ENCODE measurements at places on chromosomes 5 and 9.

GRCh38 chr5:154384480-154385235 is 61.1 kb upstream of the SAP30L start:
- no peak for DNase-seq

DNA sequence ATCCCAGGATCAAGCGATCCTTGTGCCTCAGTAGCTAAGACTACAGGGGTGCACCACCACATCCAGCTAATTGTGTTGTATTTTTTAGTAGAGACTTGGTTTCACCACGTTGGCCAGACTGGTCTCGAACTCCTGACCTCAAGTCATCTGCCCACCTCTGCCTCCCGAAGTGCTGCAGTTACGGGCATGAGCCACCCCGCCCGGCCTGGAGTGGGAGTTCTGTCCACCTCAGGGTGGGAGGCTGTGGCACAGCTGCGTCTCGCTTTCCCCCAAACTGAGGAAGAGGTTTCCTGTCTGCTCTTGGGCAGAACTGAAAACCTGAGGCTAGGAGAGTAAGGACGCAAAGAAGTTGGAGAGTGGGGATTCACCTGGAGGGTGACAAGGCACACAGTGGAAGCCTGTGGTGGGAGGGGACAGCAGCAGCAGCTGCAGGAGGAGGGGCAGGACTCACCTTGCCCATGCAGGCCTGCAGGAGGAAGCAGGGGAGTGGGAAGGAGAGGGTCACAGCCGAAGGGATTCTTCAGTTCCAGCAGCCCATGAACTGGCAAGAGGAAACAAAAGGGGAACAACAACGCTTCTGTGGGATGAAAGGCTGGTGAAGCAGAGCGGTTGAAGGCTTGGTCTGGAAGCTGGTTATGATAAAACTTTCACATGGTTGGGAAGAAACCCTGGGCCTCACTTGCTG is 181.4 kb downstream of the GAS1 start:
- no peak for DNase-seq

DNA sequence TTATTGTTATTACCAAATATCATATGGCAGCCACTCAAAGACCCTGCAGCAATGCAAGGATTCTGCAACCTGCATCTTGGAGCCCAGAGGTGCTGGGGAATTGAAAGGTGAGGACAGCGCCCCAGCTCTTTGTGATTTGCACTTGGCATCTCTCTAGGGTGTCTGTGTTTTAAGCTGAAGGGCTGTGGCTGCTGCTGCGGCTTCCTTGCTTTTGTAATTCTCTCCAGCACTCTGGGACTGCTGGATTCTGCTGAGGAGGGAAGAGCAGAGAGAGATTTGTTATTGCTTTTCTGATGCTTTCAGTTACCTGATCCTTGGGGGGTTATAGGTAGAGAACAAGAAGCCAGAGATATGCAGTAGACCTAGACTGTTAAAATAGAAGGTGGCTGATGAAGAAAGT is 562.4 kb downstream of the EBF1 start:
- no peak for DNase-seq

GRCh38 chr5:57592236-57592635 is 109.6 kb upstream of the ACTBL2 start:
- no peak for DNase-seq

DNA sequence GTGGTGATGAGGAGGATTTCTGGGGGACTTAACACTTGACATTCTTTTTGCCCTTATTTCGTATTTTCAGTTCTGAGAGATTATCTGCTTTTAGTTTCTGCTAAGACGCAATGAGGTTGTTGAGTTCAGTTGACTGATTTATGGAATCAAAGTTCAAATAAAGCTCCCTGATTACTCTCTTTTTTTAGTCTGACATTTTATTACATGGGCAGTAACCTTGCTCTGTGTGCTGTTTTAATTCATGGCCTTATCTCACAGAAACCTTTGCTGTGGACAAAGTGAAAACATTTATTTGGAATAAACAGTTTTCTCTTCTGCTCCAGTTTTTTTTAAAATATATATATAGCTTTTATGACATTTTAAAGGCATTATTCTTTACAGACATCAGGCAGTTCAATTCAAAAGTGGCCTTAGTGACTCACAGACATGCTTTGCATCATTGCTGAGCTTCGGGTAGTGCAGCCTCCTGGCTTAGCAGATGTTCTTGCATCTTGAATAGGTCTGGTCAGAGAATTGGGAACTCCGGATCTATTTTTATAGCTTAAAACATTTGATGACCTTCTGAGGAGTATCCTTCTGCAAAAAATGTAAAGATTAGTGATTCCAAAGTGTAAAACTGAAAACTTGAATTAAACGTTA is 162.9 kb downstream of the FAM170A start:
- no peak for DNase-seq

GRCh38 chr9:70534471-70534870 is 120.0 kb upstream of the KLF9 start:
- DNase-seq, result no peak

GRCh38 chr5:143955141-143955540 is 143.2 kb downstream of the HMHB1 start:
- DNase-seq, result no peak

GRCh38 chr9:113160571-113160970 is 9.8 kb downstream of the SLC31A2 start:
- DNase-seq, result no peak

Measured in brain pericyte (primary cell).